Stimulated activated CD4-positive, alpha-beta T cell treated with anti-CD3 and anti-CD28 coated beads, TNF-alpha, amount 100 ng/mL, for 24 hours (primary cell): ENCODE measurements at places on chromosomes 5 and 9.

DNA sequence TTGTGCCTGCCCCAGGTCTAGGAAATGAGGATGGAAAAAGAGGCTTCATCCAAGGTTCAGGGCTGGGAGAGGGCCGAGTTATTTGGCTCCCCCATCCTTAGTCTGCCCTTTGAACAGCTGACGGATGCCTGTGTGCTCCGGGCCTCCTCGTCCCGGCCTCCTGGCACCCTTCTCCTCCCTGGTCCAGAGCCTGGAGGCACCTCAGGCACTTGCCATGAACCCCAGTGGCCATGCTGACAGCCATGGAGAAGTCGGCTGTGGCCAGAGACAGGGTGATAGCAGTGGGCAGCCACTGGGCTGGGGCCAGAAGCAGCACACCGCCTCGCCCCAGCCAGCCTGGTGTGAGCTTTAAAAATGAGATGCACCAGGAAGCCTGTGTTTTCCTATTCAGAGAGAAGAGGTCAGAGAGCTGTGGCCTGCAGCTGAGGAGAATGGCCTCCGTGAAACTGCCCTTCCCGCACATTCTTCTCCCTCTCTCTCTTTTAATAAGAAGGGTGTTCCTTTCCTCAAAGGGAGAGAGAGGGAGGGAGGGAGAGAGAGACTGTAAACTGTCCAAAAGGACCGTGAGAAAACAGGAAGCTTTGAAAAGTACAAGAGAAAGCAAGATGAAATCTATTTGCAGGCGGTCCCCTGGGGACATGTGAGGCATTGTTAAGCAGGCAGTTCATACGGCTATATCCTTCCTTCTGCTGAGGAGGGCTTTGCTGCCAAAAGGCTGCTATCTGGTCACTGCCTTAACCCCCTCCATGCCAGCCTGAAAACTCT is 55.3 kb downstream of the ZNF366 start:
- no peak for DNase-seq

GRCh38 chr5:140273401-140273877 is 29.5 kb downstream of the PFDN1 start:
- DNase-seq: no peak

- no peak for DNase-seq
Measured at GRCh38 chr5:89208811-89209210, 325.8 kb upstream of the MEF2C start.

GRCh38 chr9:135790850-135791249 is 88.9 kb downstream of the KCNT1 start:
- no peak for DNase-seq

GRCh38 chr9:35729700-35730485 is 2.1 kb downstream of the TLN1 start:
- DNase-seq: no peak

DNA sequence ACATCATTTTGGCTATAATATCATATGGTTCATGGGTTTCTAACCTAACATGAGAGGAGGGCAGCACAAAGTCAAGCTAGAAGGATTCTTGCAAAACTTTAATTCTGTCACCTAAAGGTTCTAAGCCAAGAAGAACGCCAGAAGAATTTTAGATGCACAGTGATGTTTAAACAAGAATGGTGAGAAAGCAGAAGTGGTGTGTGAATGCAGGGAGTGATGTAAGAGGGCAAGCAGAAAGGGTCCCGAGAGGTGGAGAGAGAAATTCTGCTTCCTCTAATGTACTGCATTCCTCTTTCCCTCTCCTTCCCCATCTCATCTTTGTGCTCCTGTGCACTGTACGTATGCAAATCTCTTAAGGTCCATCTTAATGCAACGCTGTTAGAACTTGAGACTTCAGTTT is 2.1 kb upstream of the TRMO start:
- DNase-seq: no peak

GRCh38 chr5:132961887-132962286 is 1.5 kb downstream of the AFF4 start:
- no peak for DNase-seq
